ENCODE measurements at places on chromosomes 3 and 15.
A peak's percentile ranks its signal among the peaks of the same experiment; 100 is the strongest.

DNA sequence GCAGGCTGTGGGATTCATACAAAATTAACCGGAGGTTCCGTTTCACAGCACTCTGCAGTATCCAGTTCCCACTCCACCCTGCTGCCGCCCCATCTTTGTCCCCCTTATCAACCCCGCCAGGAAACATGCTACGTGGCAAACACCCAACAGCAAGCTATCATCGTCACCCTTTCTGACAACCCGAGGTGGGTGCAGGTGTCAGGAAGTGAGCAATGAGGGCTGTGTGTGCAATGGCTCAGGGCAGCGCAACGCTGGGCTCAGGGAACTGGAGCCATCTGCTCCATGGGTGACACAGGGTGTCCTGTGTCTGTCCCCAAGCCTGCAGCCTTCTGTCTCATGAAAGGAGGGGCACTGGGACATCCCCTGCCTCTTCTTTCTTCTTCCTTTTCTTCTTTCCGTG lies 60.9 kb downstream of the ATP2B2 start:
- no peak for DNase-seq

- DNase-seq = no peak
These were observed 171.0 kb downstream of the CTNNB1 start for GRCh38 chr3:41370307-41370706.

GRCh38 chr3:137259701-137260100 lies 301.9 kb downstream of the IL20RB start:
- DNase-seq = no peak

GRCh38 chr15:77901251-77901881 lies 176.1 kb downstream of the TBC1D2B start:
- peak; percentile 84 for DNase-seq

GRCh38 chr15:80611543-80612080 lies 83.5 kb upstream of the ABHD17C start:
- no peak for DNase-seq

DNA sequence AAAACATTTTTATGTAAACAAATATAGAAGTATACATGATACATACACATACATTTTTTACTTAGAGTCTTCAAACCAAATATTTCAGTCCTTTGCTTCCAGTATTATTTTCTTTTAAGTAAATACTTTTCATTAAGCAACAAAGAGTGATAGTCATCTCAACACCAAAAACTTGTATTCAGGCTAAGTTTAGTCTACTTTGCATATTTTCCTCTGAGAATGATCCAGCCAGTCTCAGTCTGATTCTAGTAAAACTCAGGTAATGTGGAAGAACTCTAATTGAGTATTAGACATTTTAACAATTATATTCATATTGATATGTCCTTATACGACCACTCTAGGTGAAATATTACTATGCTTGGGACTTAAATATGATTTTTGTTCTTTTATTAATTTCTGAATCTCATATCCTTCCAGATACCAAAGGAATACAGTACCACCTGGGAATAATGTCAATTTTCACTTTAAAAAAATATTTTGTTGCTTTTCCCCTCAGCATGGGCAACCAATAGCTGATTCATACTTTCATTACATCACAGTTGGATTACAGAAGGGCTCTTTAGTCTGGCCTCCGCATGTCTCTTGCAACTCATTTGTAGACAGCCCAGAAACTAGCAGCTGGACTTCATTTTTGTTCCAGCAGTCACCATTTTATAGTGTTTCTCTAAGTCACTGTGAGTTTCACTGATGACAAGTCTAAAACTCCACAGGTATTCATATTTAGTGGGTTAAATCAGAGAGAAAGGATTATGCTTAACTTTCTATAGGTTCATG lies 390.4 kb downstream of the ZBTB20 start:
- no peak for DNase-seq

- DNase-seq = no peak
These were observed 386.8 kb upstream of the PLSCR5 start for GRCh38 chr3:146991907-146992306.

DNA sequence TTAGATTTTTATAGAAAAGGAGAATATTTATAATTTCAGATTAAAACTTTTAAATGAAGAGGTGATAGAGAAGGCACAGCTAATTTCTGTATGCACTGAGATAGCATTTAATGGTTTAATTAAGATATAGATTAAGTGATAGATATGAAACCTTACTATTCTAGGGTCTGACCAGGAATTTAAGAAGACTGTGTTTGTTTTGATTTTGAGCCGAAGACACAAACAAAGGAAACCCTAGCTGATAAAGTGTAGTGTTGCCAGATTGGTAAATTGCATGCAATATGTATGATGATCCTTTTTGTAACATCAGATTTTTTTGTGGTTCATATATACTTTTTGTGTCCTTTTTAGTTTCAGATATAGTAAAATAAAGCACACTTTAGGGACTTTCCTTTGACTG lies 141.8 kb downstream of the ZPLD1 start:
- no peak for DNase-seq

DNA sequence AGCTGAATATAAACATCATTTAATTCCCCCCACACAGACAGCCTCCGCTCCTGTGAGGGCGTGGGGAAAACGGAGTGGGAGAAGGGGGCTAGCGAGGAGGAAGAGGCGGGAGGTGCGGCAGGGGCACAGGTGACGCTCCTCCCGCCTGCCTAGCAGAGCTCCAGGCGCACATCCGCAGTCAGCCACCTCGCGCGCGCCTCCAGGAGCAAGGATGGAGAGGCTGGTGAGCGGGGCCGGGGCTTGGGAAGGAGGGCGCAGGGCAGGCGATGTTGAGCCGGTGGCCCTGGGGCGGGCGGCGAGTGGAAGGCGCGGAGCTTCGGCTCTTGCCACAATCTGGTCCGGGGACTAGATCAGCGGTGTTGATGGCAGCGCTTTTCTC lies at the start of gene CD200:
CD200 (plus strand) TSS at position 155 of the 379 bp plus-strand sequence; CDS start at position 212, 57 bp downstream.
- peak; percentile 90 for DNase-seq

DNA sequence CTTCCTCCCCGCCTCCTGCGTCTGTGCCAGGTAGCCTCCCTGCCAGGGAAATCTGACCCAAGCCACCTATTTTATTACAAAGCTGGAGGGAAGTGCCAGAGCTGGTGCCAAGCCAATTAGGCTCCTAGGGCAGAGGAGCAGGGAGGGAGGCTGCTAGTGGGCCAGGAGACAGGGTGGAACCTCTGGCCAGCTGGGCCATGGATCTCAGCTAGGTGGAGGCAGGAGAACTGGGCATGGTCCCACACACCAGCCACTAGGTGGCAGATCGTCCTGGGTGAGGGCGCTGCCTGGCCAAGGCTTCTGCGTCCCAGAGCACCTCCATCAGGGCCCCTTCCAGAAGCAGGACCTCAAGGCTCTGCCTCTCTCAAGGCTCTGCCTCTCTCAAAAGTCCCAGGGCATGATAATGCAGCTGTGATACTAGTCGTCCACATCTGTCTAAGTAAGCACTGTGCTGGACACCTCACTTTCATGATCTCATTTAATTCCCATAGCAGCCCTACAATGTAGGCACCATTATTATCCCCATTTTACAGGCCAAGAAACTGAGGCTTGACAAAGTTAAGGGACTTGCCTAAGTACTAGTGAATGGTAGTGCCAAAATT lies 4.5 kb upstream of the RFT1 start:
- no peak for DNase-seq

DNA sequence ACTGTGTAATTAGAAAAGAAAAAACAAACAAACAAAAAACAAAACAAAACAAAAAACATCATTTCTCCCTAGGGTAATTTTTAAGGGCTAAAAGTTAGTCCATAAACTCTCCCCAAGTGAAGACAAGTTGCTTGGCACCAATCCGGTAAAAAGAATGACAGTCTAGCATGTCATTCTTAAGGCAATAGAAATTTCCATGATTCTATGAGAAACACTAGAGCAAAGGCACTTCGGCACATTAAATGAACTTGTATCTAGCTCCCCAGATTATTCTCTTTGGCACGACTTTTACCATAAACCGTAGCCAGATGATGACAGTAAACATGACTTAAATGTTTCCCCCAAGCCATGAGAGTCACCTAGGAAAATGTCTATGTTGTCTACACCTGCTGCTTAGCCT lies 10.1 kb downstream of the COL8A1 start:
- no peak for DNase-seq

DNA sequence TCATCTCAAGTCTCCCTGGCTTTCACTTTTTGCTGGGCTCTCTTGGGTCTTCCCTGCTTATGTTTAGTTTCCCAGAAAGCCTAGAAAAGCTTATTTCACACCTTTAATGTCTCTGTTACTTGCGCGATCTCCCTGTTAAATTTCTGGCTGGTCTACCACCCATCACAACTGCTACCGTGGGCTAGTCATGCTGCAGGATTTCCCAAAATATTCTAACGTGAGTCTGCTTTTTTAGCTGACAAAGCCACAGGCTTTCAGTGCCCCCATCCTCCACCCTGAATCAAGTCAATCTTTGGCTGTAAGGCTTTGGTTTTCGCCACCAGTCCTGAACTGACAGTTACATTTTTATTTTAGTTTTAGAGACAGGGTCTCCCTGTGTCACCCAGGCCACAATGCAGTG lies 74.1 kb downstream of the SUMF1 start:
- DNase-seq = no peak

DNA sequence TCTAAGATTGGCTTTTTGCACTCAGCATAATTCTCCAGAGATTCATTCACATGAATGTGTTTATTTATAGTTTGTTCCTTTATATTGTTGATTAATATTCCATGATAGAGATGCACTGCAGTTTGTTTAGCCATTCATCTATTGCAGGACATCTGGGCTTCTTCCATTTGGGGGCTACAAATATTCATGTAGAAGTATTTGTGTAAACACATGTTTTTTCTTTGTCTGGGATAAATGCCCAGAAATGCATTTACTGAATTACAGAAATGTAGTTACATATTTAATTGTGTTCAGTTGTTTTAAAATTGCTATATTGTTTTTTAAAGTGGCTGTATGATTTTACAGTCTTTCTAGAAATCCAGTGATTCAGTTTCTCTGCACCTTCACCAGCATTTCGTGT lies 635.0 kb downstream of the ZIC1 start:
- DNase-seq = no peak

DNA sequence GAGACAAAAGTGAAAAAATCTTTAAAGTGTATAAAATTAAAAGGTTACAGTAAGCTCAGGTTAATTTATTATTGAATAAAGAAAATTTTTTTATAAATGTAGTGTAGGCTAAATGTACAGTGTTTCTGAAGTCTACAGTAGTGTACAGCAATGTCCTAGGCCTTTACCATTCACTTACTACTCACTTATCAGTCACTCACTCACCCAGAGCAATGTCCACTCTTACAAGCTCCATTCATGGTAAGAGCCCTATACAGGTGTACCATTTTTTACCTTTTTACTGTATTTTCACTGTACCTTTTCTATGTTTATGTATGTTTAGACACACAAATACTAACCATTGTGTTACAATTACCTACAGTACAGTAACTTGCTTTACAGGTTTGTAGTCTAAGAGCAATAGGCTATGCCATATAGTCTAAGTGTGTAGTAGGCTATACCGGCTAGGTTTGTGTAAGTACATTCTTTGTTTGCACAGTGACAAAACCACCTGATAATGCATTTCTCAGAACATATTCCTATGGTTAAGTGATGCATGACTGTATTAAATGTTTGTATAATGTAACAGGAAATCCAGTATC lies 38.1 kb upstream of the NECTIN3 start:
- DNase-seq = no peak

DNA sequence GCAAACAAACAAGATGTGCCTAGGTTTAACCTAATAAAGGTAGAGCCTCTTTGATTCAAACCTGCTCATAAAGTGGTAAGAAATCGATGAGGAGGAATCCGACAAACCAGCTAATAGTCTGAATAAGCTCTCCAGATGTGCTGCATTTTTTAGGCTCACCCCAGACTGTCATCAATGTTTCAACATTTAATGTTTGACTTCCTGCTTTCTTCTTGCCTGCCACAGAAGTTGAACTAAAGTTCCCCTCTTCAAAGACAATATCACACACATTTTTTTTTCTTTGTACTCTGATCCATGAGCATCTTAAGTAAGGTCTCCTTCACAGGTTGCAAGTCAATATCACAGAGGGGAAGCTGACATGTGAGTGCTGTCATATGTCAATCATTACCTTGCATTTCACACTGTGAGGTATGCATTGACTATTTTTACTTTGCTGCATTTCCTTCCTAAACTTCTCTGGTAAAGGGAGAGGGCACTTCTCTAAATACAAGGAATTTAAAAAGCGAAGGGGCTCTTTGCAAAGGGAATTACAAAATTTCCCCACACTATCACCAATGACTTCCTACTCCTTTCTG lies 172.3 kb upstream of the MCTP2 start:
- DNase-seq = no peak

GRCh38 chr3:65963787-65964677 lies 74.7 kb downstream of the MAGI1 start:
- no peak for DNase-seq

GRCh38 chr3:159989973-159990846 lies 1.6 kb downstream of the IL12A start:
- DNase-seq = no peak

DNA sequence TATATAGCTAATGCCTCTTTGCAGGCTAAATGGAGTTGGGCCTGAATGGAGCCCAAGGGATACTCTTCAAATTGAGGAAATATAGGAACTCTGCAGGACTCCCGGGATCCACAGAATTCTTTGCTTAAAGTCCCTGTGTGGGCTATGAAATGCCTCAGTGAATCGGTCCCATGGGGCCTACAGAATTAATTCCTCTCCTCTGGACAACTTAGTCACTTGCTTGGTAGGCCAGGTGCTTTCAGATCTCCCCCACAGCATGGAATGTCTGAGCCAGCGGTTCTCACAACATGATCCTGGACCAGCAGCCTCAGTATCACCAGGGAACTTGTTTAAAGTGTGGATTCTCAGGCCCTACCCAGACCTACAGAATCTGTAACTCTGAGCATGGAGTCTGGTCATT lies 15.1 kb upstream of the PRICKLE2 start:
- no peak for DNase-seq

DNA sequence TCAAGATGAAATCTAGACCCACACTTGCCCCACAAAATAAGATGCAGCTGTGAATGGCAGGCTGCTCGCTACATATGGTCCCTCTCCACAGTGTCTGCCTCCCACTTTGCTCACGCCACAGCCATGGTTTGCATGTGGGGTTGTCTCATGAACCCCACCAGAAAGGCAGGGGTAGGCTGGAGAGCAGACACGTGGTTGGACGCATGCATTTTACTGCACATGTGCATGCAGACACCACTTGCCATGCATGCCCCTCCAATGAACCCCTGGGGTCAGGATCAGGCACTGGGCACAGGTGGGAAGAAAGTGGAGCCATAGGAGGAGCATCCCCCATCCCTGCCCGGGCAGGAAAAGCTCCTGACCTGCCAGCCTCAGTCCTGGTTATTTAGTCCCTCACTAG lies 20.7 kb downstream of the SCN5A start:
- DNase-seq = no peak

GRCh38 chr15:60540002-60540651 lies 61.2 kb upstream of the ICE2 start:
- DNase-seq = no peak

DNA sequence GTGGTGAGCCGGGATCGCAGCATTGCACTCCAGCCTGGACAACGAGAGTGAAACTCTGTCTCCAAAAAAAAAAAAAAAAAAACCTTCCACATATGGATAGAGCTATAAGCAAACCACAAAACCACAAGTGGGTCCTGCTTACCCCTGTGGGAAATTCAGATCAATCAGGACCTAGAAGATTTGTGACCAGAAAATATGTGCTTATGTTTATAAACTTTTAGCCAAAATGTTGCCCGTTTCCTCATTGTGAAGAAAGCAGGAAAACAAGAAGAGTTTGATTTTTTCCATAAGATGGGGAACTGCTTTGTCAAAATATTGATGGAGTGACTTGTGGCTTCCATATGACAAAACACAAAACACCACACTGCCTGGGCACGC lies 3.4 kb upstream of the SLC25A38 start:
- DNase-seq = no peak

All from mesenteric fat pad (tissue), 1 donor.